ENCODE measurements at places on chromosomes 2 and 18. TPM values are rescaled to one million over a fixed set of nuclear protein-coding genes. Genes with fewer than 3 reads are reported as not detected.

GRCh38 chr2:162422894-162423293, 79.0 kb downstream of the GCA start:
- DNase-seq = no peak

DNA sequence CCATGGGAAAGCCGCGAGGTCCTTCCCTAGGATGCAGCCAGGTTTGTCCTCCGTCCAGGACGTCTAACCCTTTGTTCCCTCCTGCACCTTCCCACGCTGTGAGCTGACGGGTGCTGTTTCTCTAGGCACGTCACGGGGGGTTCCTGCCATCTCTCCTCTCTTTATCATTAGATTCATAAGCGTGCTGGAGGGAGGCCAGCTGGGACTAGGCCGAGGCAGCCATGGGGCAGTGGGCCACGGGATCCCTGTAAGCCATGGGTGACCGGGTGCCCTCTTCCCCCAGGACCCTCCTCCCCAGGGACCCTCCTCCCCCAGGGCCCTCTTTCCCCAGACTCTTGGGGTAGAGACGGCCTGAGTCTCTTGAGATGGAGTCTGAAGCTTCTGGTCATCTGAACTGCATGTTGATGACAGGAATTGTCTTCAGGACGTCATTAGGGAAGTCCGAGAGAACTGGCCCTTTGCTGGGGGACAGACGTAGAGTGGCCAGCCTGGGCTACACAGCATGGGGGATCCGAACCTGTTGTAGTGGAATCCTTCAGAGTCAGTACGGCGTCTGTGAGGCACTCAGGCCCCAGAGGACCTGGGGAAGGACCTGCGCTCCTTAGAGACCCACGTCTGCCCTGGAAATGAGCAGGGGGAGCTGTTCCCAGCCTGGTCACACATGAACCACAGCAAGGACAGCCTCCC, 108.1 kb downstream of the TPO start:
- no peak for DNase-seq

GBX2 gene
- polyA plus RNA-seq = 0.44 TPM

NAB1 gene
- 62.0 TPM for polyA plus RNA-seq

GRCh38 chr18:57220480-57220879, 73.6 kb downstream of the BOD1L2 start:
- peak; percentile 57 for DNase-seq

PLGLB1 gene
- polyA plus RNA-seq = 14.1 TPM

RIOK3 gene
- 57.0 TPM for polyA plus RNA-seq

SPP2 gene
- polyA plus RNA-seq = not detected

ALPG gene
- not detected for polyA plus RNA-seq

CABLES1 gene
- polyA plus RNA-seq = 28.0 TPM

- no peak for DNase-seq
Observed at GRCh38 chr2:156792242-156792840, 356.2 kb downstream of the GPD2 start.

SLC9A4 gene
- polyA plus RNA-seq = 6.7 TPM

- no peak for DNase-seq
Observed at GRCh38 chr2:187541086-187542085, 12.8 kb downstream of the TFPI start.

DNA sequence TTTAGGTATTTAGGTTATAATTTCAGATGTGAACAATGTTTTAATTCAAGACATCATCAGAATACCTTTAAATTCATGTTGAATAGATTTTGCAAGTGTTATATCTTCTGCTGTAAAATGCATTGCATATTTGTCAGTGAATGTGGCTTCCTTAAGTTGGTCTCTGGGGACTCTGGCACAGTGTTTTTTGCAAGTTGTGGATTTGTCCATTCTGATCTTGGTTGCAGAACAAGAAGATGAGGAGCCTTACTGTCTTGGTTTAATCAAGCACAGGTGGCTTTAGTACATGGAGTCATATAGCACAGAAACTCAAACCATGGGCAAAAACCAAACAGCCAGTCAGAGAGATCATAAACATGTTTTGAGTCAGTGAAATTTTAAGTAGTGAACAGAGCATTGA, 135.7 kb downstream of the ARHGAP28 start:
- no peak for DNase-seq

DNA sequence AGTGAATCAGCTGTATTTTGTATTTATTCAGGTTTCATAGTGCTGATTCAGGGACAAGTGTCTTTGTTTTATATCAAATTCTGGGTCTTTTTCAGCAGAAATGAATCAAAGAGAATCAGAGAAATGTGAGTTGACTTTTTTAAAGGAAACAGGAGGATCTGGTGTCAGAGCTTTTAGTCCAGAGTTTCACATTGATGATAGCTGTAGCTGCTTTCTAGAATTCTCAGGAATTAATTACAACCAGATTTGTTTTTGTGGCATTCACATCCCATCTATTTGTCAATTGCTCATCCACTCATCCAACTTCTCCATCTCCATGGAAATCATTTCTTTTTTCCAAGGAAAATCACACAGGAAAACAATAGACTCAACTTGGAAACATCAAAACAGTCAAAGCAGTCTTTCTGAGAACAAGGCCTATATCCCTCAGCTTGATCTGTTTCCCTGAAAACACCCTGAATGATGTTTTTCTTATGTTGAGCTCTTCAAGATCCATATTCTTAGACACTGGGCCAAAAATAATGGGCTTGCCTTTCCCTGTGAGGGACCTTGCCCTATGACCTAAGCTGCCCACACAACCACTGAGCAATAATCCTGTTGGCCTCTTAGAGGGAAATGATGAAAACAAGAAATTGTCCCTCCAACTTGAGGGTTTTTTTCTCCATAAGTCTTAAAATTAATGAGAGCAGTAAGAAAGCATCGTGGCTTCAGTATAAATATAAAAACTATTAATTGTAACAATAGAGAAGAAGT, 249.5 kb upstream of the FN1 start:
- no peak for DNase-seq

GRCh38 chr18:11040823-11041656, 108.3 kb downstream of the PIEZO2 start:
- peak; percentile 41 for DNase-seq

SCG2 gene
- polyA plus RNA-seq = 0.54 TPM

DNA sequence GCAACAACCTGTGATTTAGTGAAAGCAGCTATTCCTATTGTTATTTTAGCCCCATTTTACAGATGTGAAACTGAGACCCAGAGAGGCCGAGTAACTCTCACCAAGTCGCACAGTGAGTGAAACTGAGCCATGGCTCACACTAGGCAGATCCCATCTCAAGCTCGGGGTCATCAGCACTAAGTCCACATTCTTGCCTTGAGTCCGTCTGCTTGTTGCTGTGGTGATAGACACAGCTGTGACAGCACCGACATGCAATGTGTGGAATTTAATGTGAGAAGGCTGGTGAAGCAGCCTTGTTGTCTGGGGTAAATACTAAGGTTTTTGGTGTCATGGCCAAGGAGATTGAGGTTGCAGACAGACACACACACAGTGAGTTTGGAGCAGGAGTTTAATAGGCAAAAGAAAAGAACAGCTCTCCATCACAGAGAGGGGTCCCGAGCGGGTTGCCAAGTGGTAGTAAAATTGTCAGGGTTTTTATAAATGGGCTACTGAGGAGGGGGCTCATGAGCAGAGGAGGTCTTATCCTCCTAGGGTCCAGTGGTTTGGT, 40.2 kb upstream of the GMCL1 start:
- DNase-seq = peak; percentile 88

- DNase-seq = no peak
Observed at GRCh38 chr2:104826016-104826415, 27.9 kb upstream of the POU3F3 start.

ORC2 gene
- 25.6 TPM for polyA plus RNA-seq

GREB1L gene
- 5.1 TPM for polyA plus RNA-seq

DNA sequence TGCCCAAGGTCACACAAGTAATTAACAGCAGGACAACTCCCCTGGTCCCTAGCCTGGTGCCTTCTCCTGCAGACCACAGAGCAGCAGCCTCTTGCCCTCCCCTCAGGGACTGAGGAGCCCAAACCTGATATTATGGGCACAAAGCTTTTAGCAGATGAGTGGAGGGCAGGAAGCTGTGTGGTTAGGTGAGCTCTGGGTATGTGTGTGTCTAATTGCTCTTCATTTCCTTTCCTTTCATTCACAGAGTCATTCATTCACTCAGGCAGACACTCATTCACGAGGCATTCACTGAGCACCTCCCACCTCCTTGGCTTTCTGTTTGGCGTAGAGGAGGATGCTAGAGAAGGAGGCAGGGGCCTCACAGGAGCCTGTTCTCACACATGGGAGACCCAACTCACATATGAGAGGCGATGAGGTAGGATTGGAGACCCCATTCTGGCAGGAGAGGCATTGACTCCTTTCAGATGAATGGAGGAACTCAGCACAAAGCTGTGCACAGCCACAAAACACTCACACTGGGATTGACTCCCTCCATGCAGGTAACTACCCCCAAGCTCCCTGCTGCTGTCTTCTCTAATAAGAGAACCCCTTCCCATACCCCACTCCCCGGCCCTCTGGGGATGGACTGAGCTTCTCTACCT, 306.8 kb upstream of the SKOR2 start:
- no peak for DNase-seq

GRCh38 chr2:18855027-18855426, 265.7 kb upstream of the NT5C1B start:
- no peak for DNase-seq

DNA sequence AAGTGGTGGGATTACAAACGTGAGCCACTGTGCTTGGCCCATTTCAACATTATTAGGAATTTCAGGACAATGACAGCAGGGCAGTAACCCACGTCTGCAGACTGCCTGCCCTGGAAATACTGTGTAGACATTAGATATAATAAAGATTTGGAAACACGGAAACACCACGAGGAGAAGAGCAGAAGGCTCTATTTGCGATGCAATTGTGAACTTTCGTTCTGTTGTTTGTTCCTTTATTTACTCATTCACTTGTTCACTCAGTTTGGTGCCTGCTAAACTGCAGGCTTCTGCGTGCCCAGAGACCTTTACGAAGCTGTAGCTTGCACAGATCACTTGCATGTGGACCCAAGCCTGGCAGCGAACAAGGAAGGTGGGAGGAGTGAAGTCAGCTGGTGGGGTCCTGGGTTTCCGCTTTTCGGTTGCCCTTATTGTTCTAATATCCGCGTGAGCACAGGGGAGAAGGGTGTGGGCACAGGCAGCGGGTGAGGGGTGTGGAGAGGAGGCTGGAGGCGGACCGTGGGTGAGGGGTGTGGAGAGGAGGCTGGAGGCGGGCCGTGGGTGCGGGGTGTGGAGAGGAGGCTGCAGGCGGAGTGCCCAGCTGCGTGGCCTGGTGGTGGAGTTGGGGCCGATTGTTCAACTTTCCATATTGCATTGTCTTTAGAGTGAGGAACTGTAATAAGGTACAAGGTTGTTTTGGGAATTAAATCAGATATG, 3.4 kb downstream of the COLEC11 start:
- DNase-seq = no peak

DNA sequence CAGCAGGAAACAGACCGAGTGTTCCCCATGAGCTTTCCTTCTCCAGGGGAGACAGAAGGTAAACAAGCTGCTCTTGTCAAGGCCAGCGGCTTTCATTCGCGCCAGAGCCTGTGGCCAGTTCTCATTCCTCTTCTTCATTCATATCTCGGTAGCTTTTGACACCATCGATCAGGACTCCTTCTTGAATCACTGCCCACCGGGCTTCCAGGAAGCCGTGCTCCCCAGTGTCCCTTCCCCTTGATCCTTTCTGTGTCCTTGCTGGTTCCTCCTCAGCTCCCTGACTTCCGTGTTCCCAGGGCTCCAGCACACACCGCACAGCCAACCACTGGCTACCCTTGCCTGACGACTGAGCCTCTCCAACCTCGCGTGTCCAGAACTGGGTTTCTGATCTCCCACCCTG, 14.1 kb downstream of the SLC66A3 start:
- DNase-seq = no peak

FN1 gene
- polyA plus RNA-seq = 399 TPM

SUMO1 gene
- polyA plus RNA-seq = 171 TPM

DNA sequence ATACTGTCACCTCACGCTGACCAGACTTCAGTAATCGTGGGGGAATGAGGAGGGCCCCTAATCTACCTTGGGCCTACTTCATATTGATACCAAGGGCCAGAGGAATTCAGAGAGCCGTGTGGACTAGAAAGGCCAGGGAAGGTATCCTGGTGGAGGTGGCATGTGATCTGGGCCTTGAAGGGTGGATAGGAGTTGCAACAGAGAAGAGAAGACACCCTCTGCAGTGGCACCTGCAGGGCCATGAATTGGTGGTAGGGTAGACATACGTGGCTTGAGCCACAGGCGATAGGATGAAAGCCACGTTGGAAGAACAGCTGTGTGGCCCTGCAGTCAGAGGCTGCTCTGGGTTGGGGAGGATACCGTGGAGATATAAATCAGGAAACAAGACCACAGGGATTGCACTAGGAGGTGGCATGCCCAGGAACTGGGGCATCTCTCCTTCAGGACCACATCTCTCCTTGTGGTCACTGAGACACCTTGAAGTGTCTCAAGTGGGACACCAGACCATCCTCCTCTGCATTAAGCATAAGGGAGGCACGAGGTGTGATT, 141.4 kb downstream of the CYP26B1 start:
- DNase-seq = no peak

IL1R1 gene
- 29.5 TPM for polyA plus RNA-seq

REEP1 gene
- polyA plus RNA-seq = 3.2 TPM

HOXD12 gene
- 1.1 TPM for polyA plus RNA-seq

- DNase-seq = no peak
Observed at GRCh38 chr18:25518716-25519053, 166.7 kb upstream of the ZNF521 start.

MAL gene
- polyA plus RNA-seq = 306 TPM

GALNT5 gene
- 0.39 TPM for polyA plus RNA-seq

DNA sequence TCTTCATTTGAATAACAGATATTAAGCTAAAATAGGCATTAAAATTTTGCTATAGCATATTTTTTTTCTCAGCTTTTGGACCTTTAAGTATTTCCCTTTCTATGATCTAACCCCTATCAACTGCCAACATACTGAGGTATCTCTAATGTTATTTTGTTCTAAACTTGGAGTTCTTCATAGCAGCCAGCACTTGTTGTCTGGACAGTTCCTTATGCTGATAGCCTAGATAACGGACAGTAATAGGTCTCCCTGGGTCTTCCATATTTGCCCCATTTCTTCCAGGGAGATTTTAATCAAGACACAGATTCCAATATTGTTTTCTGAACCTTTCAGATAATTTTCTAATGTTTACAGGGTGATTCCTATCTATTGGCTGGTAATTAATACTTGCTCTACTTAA, 475.8 kb upstream of the MAP2 start:
- no peak for DNase-seq

GRCh38 chr2:98372121-98372520, 25.9 kb downstream of the CNGA3 start:
- DNase-seq = no peak

DNA sequence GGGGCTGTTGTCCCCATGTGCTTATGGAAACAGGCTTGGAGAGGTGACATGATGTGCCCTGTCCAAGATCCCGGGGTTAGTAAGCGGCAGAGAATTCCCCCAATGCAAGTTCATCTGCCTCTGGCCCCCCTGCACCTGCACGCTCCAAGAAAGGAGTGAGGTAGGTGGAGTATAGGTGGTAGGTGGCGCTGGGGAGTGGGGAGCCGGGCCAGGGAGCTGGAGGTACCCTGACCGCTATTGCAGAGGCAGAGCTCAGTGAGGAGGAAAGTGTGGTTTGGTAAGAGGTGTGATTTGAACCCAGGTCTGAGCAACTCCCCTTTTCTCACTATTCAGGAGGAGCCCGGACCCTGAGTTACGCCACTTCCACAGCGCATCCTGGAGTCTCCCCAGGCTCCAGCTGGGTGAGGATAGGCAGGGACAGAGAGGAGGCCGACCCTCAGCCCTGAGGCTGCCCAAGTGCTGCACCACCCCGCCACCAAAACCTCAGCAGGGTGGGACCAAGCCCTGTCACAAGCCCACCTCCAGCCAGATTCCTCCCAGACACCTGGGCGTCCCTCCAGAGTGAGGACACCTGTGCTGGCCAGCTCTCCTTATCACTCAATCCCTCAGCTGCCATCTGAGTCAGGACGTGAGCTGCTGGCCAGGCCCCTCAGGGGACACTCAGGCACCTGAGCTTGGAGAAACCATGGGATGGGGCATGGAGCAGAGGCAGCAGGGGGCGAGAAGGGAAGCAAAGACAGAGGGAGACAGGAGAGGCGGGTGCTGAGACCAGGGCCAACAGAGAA, 5.6 kb downstream of the HAAO start:
- no peak for DNase-seq
